ENCODE measurements at places on chromosomes 1 and 21.

DNA sequence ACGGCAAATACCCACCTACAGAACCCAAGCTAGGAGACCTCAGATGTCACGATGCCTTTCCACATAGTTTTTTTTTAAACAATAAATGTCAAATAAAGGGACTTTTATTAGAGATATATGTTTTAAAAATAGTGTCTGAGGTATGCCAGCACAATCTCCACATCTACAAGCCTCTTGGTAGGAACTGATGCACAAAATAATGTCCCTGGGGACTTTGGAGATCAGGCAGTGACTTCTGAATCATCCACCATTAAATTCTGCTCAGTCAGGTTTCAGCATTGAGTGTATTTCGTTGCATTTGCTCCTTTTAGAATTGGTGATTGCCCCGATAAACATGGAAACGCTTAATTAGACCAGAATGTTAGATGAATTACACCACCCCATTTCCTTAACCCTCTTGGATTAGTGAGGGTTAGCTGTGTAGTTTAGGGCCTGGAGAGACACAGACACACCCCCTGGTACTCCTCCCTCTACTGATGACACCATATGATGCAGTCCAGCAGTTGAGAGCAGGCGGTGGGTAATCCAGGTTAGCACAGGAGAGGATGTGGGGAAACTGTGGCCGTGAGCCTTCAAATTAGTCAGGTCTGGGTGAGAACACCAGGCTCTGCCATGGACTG is 33.6 kb downstream of the LGR6 start:
- DNase-seq, result no peak

DNA sequence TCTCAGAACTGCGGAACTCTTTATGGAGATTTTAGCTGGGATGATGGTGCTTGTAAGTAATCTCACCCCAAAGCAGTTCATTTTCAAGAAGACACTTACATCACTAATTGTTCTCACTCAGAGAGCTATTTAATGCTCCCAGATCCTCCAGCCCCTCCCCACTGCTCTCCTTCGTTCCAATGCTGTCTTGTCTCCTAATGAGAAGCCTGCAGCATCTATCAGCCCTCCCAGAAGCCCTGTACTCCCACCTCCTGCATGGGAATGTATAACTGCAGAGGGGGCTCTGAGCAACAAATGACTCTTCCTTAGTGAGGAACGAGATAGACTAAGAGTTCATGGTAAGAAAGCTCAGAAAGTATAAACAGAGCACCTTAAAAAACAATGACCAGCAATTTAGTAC is 377.4 kb upstream of the RUNX1 start:
- DNase-seq, result no peak

GRCh38 chr21:37257511-37257966 is 9.6 kb downstream of the VPS26C start:
- no peak for DNase-seq

DNA sequence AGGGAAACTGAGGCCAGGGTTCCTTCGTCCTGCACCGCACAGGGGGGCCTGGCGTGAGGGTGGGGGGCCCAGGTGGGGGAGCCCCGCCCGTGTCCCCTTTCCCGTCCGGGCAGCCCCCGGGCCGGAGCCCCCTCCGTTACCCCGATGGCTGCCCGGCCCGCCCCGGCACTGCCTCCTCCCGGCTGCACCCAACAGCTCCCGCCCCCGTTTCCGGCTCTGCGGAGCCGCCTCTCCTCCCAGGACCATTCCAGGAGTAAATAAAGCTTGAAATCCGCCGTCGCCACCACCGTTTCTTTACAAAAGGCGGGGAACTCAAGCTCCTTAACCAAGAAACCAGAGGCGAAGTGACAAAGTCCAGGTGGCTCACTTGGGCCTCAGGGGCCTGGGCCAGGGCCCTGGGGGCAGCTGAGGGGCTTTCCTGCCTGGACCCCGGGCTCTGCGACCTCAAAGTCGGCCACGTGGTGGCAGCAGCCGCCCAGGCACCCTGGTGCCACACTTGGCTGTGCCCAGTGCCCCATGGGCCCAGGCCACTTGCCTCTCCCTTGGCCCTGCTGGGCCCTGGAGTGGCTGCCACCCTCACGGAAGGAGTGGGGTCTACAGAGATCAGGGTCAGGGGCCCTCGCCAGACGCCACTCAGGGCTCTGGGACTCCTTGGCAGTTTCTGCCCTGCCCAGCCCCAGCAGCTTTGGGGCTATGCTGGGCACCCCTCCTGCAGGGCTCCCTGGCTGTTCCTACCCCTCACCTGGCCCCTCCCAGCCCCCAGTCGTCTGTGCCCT is 514 bp upstream of the FAAP20 start:
- DNase-seq, result peak; percentile 84

- no peak for DNase-seq
Observed at GRCh38 chr1:22273686-22274681, 131.1 kb upstream of the WNT4 start.

DNA sequence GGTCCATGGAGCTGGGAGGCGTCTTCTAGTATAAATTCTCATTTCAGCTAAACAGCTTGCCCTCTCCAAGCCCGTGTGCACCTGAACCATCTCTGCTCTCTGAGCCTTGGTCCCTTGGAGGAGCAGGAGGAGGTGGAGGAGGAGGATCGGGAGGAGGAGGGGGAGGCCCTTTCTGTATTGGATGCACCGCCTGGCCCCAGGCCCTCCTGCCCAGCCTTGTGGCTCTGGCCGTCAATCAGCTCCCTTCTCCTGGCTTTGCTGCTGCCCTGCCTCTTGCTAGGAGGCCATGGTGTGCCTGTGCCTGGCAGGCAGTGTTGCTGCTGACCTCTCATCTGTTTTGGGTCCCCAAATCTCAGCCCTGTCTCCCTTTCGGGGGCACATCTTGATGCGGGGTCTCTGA is 9.0 kb downstream of the COL18A1 start:
- DNase-seq, result no peak

Data from amygdala (tissue), 56 donors.